ENCODE measurements at places on chromosomes 4 and X.

DNA sequence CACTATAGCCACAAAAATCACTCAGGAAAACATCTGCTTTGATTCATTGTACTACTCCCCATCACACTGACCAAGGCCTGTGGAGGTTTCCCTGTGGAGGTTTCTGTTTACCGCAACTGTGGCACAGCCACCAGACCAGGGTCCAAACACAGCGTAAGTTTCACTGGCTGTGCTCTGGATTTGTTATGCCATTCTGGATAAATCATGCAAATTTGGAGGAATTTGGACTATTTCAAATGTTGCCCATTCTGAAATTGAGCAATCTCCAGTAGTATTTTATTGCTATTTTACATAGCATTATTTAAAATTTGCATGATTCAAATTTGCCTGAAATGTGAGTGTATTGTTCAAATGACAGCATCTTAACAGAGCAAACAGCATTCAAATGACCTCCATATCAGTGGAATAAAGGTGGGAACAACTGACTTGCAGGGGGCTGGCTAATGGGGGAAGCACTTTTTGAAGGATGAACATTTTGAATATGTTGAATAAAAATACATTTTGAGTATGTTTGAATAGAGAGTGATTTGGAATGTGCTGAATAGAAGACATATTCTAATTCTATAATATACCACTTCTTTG lies 66.1 kb upstream of the ACSL1 start:
- DNase-seq: no peak

- no peak for DNase-seq
These were observed 103.6 kb downstream of the FAM13A start for GRCh38 chr4:88953400-88953799.

DNA sequence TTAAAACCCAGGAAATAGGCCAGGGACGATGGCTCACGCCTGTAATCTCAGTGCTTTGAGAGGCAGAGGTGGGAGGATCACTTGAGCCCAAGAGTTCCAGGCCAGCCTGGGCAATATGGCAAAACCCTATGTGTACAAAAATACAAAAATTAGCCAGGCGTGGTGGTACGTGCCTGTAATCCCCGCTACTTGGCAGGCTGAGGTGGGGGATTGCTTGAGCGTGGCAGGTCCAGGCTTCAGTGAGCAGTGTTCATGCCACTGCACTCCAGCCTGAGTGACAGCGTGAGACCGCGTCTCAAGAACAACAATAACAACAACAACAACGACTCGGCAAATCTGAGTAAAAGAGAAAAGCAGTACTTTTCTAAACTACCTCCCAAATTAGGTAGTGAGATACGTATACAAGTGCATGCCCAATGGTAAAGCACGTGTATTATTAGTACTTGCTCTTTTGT lies 13.0 kb upstream of the NDUFC1 start:
- no peak for DNase-seq

- DNase-seq: no peak
These were observed 244.5 kb upstream of the PITX2 start for GRCh38 chr4:110867251-110867960.

DNA sequence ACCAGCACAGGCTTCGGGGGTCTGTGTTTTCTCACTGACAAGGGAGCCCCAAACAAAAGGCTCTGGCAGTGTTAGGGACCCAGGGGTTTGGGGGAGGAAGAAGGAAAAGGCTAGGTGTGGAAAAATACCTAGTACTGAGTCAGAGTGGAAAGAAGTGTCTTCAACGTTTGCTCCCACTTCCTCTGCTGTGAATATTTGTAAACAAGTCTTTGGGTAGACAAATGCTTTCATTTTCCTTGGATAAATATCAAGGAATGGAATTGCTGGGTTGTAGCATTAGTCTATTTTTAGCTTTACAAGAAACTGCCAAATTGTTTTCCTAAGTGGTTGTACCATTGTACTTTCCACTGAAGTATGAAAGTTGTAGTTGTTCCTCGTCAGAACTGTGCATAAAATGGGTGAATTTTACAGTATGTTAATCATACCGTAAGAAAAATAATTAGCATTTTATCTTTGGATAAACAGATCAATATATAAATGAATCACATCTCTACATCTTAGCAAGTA lies 17.4 kb downstream of the COL4A5 start:
- no peak for DNase-seq

DNA sequence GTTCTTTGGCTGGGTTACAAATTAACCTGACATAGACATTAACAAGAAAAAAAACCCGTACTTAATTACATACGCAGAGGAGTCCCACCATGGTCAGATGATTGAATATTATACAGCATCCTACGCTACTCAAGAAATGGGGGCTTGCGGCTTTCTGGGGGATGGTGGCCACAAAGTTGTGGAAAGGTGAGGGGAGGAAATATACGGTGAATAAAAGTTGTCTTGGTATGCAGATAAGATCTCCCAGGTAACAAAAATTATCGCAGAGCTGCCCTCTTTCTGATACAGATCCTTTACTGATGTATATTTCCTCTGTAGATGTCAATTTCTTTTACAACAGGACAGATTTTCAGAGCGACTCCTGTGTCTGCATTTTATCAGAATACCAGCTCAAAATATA lies 890 bp downstream of the DCAF16 start:
- DNase-seq: no peak

- no peak for DNase-seq
These were observed 1.3 kb upstream of the MRFAP1L1 start for GRCh38 chr4:6710996-6711395.

DNA sequence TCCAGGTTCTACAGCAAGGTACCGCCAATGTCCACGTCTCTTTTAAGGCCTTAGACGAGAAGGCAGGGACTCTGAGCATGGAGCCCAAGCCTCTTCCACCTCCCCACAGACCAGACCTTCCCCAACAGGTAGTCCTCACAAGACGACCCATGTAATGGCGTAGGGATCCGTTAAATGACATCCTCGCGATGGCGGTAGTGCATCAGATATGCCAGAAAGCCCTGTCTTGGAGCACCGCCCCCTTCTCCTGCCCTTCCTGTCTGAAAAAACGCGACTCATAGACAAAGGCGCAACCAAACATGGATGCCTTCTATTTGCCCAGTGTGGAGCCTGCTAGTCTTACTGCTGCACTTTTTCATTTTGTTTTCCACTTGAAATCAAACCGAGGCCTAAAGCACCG lies 185.4 kb downstream of the OR13H1 start:
- peak; percentile 83 for DNase-seq

- DNase-seq: peak; percentile 52
These were observed 2.4 kb upstream of the FGFRL1 start for GRCh38 chr4:1008840-1009541.

All from activated T-cell treated with anti-CD3 and anti-CD28 coated beads, Interleukin-2, amount 50 U/mL, for 48 hours (primary cell).